ENCODE measurements at places on chromosomes 3 and 15.

DNA sequence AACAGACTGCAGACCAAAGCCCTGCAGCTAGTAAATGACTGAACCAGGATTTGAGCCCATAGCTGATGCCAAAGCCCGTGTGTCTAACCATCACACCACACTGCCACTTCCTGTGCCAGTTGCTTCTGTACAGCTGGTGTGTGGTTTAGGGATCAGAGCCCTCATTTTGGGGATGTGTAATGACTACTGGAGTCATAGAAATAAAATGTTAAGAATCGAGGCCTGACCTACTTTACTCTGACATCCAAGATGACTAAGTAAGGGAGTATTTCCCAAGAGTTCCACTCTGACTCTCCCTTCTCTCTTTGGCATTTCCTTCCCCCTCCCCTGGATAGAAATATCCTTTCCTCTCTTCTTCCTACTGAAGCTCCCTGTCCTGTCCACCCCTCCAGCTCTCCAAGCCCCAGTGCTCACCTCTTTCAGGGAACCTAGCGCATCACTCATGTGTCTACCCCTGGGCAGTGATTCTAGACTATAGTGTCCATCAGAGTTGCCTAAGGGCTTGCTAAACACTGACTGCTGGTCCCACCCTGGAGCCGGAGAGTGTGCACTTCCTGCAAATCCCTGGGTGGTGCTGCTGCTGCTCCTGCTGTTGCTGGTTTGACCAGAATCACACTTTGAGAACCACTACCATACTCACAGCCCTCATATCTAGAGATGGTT lies 53.8 kb downstream of the MGLL start:
- DNase-seq: no peak

- DNase-seq: peak; percentile 41
Observed at GRCh38 chr3:144770915-144771351, 799.3 kb downstream of the DIPK2A start.

- DNase-seq: no peak
Observed at GRCh38 chr15:70251246-70251990, 153.7 kb upstream of the TLE3 start.

DNA sequence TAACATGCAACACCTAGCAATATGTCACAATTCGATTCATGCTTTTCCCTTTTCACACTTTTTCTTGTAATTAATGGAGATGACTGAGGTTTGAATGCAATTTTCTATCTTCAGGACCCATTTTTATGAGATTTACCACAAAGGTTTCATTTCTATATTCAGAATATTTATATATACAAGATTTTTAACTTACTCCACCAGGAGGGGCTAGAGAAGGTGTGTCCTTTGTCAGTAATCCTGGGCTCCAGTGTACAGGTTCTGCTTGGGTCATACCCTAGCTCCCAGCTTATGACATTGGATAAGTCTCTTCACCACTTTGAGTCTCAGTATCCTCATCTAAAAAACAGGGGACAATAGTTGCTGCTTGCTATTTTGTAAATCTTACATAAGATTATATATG lies 95.7 kb upstream of the SLC24A5 start:
- no peak for DNase-seq

DNA sequence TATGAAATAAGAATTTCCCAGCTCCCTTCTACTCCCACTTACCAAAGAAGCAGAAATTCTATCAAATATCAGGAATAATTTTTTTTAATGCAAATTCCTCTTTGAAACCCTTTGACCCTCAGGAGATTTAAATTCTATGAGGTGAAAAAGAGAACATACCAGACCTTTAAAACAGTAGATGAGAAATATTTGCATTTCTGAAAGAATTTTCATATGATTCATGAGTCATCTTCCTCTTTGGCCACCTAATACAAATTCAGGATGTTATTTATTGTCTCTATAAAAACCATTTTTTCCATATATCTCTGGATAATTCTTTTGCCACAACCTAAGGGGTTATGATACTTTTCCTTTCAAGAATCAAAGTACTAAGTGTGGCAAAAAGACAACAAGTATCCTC lies 67.3 kb upstream of the ST3GAL6 start:
- DNase-seq: no peak

DNA sequence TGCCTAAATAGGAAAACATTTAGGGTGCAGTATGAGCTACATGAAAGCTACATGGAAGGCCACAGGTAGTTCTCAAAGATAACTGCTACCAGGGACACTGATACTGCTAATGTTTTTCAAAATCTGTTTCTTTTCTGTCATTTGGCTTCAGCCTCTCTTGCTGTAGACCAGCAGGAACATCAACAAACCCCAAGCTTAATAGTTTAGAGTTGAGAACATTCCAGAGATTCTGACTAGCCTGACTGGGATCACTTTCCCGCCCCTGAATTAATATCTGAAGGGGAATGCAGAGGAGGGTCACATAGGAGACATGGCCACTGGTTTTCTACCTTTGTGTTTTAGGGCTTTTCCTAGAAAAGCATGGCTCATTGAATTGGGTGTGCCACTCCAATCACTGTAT lies 16.9 kb upstream of the C3orf38 start:
- no peak for DNase-seq

DNA sequence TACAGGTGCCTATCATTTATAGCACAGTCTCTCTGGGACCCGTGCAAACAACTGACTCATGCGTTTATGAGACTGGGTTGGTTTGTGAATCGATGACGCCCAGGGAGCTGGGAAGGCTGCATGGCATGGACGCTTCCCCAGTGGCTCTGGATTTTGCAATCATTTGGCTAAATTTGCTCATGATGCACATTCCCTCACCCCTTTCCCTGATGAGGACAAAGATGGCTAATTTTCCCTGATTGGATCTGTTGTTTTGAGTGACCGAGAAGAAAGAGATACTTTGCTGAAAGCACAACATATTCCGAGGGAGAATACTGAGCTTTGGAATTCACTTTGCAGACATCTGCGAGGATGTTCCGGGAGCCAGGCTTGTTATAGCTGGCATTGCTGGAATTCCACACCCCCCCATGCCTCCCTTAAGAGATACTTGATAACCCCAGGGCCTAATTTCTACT lies 51.1 kb downstream of the CGNL1 start:
- DNase-seq: no peak

DNA sequence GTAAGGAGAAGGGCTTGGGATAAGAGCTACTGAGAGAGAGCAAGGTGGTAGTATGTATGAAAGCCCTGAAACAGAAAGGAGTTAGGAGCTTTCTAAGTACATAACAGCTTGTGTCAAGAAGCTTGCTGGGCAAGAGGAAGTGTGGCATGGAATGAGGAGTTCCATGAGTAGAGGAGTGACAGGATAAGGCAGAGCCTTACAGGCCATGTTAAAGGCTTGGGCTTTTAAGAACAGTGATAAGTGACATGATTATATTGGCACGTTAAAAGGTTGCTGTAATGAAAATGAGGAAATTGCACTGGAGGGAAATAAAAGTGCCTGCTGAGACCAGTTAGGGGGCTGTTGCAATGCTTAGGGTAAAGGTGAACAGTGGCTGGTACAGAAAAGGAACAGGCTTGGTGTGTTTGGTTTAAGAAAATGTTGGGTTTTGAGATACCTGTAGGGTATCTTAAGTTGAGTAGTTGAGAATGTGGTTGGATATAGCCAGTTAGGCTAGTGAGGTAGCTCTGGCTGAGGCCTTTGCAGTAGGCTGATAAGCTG lies 49.0 kb downstream of the MEF2A start:
- no peak for DNase-seq

- no peak for DNase-seq
Observed at GRCh38 chr15:91456921-91457320, 356.9 kb downstream of the SV2B start.

- DNase-seq: no peak
Observed at GRCh38 chr3:9852528-9852927, 8.7 kb upstream of the RPUSD3 start.

DNA sequence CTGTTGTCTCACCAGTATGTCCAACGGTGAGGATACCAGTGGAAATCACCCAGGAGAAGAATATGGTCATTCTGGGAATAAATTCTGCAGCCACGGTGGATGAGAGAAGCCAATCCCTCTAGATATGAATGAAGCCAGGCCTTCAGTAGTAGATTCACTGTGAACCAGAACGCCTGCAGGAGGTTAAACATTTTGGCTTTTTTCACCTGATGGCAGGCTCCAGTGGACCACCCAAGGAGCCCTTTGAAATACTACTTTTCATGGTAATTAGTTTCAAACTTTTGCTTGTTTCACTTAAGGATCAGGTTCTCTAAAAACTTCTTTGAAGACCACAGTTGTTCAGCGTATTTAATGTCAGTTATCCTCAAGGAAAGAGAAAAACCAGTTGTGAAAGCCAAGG lies 353.4 kb downstream of the RORA start:
- DNase-seq: no peak

- DNase-seq: no peak
Observed at GRCh38 chr15:93265111-93265556, 176.1 kb upstream of the RGMA start.

GRCh38 chr3:155271343-155271613 lies 22.2 kb downstream of the STRIT1 start:
- DNase-seq: no peak

GRCh38 chr3:39467394-39468107 lies at the start of gene MOBP:
Gene MOBP, plus strand, starts transcription at chr3:39467680. Its CDS starts 34,390 bp downstream, at chr3:39502070.
- no peak for DNase-seq

DNA sequence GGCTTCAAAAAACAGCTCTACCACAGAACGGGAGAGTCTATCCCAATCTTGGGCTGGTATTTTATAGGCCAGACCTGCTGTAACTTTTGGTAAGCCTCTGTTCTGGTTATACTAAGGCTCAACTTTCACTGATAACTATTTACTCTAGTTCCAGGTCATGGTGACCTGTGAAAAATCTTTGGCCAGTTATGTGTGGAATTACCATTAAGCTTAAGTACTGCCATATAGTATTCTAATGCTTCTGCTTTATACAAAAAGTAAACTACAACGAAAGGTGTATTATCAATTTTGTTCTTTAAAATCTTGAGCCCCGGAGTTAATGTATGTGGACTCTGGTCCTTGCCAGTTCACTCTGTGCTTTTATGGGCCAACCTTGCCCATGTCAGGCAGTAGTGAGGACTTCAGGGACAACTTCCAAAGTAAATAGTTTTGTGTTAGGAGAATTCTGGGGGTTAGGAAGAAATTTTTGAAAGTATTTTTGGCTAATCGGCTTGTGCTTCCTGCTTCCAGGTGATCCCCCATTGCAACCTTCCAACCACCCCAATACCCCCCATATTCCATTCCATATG lies 6.4 kb downstream of the SIAH2 start:
- no peak for DNase-seq

DNA sequence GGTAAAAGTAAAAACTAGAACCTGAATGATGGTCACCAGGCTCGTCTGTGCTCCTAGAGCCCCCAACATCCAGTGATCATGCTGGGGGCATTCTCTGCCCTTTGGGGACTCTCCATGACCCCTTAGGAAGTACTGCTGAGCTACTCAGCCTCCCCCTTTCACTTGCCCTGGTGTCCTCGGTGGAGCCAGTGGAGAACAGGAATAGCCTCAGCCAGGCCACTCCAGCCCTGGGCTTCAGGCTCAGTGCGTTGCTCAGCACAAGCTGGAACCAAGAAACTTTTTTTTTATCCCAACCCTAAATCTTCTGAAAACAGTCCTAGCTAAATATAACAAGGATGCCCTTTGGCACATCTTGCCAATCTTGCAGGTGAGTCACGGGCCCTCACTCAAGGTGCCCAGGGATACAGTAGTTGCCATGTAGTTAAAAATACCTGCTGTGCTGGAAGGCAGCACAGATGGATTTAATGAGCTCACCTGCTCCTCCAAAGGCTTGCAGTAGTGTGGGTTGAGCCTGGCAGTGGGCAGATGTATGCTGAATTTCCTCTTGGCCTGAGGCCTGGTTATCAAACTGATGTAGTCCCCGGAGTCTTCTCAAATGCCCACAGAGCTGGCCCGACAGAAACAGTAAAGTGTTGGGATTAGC lies 46.9 kb upstream of the TMEM158 start:
- no peak for DNase-seq

GRCh38 chr3:134998855-134999254 lies 203.8 kb downstream of the EPHB1 start:
- DNase-seq: no peak

- DNase-seq: no peak
Observed at GRCh38 chr3:149941186-149941585, 29.5 kb downstream of the PFN2 start.

- DNase-seq: no peak
Observed at GRCh38 chr15:70181626-70182255, 84.0 kb upstream of the TLE3 start.

GRCh38 chr3:65857327-65857726 lies 181.4 kb downstream of the MAGI1 start:
- DNase-seq: no peak

- DNase-seq: no peak
Observed at GRCh38 chr3:182729903-182730674, 63.2 kb upstream of the ATP11B start.

- DNase-seq: no peak
Observed at GRCh38 chr3:146532406-146532805, 12.0 kb downstream of the PLSCR1 start.

DNA sequence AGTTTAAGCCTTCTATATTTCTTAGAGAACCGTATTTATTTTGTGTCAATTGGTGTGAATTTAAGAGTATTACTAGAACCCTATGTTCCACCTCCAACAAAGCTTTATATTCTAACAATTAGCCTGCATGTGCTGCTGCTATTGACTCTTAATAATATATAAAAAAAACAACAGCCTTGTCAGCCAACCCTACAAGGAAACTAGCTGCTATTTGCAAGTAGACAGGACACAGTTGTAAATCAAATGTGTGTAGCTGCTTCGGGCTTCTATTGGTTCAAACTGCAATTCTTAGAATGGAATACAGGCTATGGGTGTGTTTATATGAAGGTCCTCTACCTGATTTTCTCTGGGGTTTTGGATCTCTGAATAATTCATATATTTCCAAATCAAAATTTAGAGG lies 60.7 kb downstream of the ZBTB20 start:
- no peak for DNase-seq

GRCh38 chr3:175432376-175433025 lies 573.4 kb downstream of the NAALADL2 start:
- no peak for DNase-seq

DNA sequence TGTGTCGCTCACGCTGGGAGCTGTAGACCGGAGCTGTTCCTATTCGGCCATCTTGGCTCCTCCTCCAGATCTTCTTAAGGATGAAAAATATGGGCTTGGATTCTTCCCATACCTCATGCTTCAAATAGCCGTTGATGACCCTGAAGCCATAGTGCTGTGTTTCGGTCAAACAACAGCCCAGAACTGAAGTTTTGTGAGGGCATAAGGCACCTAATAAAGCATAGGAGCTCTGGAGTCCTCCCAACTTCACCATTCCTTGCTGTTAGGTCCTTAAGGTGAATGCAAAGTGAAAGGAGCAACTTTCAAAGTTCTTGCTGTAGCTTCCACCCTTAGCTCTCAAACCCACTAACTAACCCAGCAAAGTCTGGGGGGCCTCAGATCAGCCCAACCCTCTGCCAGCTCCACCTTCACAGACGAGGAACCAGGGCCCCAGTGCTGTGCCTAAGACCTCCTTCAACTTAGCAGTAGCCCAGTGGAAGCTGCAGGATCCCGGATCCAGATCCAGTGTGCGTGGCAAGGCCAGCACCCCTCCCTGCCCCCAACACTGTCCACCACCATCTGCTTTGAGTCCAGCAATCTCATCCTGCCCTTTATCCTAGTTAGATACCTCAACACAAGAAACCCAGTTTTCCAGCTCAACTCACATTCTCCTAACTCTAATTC lies at the start of gene GRK7:
Gene GRK7, plus strand, starts transcription at position 321 of the 663 bp plus-strand sequence. CDS start 14,877 bp downstream, outside the sequence.
- DNase-seq: no peak
